ENCODE measurements at places on chromosomes 6 and 20. TPM values are rescaled to one million over a fixed set of nuclear protein-coding genes. Genes with fewer than 3 reads are reported as not detected.

CALHM4 gene
- polyA plus RNA-seq = 1.4 TPM

- no peak for DNase-seq
Observed at GRCh38 chr20:45037050-45037449, 63.9 kb downstream of the KCNS1 start.

GRCh38 chr6:154885214-154885613 lies 109.9 kb upstream of the TIAM2 start:
- DNase-seq = no peak

SLC2A10 gene
- 16.6 TPM for polyA plus RNA-seq

SALL4 gene
- polyA plus RNA-seq = 16.3 TPM

GRCh38 chr20:58308680-58309527 lies 611 bp upstream of the RAB22A start:
- peak; percentile 34 for DNase-seq

PPP1R3G gene
- polyA plus RNA-seq = 1.8 TPM

DNA sequence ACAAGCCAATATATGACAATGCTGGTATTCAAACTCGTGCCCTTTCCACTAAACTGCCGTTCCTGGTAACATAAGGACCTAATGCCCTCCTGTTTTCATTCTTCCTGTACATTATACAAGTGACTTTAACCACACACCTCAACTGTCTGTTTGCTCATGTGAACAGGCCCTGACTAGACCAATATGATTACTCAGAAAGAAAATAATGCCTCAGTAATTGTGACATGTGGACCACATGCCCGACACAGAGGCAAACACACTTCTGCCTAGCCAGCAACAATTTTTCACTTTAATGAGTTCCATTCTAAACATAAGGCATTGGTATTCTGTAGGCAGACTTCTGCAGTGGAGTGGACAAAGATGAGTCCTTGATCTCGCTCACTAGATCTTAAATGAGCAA lies 30.0 kb downstream of the SLC22A16 start:
- DNase-seq = no peak

DNA sequence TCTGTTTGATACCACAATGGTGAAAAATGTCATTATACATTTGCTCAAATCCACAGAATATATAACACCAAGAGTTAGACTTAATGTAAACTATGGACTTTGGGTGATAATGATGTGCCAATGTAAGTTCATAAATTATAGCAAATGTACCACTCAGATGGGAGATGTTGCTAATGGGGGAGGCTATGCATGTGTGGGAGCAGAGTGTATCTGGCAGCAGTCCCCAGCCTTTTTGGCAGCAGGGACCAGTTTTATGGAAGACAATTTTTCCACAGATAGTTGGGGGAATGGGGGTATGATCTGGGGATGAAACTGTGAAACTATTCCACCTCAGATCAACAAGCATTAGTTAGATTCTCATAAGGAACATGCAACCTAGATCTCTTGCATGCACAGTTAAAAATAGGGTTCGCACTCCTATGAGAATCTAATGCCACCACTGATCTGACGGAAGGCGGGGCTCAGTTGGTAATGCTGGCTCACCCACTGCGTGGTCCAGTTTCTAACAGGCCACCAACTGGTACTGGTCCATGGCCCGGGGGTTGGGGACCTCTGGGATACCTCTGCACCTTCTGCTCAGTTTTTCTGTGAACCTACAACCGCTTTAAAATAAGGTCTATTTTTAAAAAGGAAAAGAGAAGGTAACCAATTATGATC lies 8.0 kb downstream of the HLA-DQA1 start:
- no peak for DNase-seq

EZR gene
- polyA plus RNA-seq = 249 TPM

DNA sequence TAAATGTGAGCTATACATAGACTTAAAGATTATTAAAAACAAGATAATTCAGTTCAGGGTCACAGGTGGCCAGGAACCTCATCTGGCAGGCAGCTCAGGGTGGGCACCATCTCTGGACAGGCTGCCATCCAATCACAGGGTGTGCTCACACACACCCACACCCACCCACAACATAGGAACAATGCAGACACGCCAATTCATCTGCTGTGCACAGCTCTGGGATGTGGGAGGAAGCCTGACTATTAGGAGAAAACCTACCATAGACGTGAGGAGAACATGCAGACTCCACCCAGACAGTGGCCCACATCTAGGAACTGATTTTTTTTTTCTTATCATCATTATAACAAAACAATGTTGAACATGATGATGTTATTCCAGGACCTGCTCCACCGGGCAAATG lies 286.7 kb downstream of the PRL start:
- DNase-seq = no peak

C6orf58 gene
- polyA plus RNA-seq = 1.2 TPM

TP53TG5 gene
- 2.0 TPM for polyA plus RNA-seq

GRCh38 chr6:6696867-6697531 lies 108.5 kb downstream of the LY86 start:
- DNase-seq = peak; percentile 81

GRCh38 chr20:58634521-58635278 lies 16.4 kb upstream of the STX16 start:
- peak; percentile 68 for DNase-seq

DNA sequence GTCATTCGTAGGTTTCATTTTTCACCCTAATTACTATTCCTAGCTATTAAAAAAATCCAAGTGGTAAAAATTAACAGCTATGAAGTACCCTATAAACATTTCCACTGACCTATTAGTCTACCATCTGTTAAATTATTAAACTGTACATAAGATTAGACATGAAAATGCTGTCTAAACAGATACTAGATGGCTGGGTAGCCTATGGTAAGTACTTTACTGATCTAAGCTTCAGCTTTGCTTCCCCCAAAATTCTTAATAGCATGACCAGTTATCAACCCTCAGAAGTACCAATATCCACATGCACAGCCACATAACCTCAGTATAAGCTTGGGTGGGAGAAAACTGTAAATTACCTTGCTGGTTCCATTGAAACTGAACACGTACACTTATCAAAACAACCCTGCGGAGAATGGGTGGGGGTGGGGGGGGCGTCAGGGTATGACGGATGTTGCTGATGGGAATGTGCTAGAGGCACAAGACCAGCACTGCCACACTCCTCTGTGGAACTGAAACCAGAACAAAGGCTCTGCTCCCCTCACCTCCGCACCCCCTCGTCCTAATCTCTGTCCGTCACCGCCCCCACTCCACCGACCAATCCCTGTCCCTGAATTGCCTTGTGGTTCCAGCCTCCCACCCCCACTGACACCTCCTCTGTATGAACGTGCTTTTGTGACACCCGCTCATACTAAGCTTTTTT lies 45.3 kb downstream of the B4GALT5 start:
- DNase-seq = no peak

DNA sequence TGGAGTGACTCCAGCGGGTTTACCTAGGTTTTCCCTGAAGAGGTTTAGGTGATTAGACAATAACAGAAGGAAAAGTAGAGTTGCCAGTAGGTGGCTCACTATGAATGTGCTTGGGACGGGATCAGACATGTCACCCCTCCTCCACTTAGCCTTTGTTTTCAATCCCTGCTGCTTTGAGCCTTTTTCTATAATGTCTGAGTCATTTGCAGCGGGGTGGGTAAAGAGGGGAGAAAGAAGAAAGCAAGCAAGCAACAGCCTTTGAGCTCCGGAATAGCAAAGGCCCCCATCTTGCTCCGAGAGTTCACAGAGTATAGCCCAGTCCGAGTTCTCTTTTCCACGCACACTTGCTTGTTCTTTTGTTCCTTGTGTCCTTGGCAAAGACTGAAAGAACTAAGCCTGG lies 129.1 kb downstream of the PACRG start:
- peak; percentile 86 for DNase-seq

- DNase-seq = no peak
Observed at GRCh38 chr6:159456349-159456748, 236.7 kb downstream of the SOD2 start.

DNA sequence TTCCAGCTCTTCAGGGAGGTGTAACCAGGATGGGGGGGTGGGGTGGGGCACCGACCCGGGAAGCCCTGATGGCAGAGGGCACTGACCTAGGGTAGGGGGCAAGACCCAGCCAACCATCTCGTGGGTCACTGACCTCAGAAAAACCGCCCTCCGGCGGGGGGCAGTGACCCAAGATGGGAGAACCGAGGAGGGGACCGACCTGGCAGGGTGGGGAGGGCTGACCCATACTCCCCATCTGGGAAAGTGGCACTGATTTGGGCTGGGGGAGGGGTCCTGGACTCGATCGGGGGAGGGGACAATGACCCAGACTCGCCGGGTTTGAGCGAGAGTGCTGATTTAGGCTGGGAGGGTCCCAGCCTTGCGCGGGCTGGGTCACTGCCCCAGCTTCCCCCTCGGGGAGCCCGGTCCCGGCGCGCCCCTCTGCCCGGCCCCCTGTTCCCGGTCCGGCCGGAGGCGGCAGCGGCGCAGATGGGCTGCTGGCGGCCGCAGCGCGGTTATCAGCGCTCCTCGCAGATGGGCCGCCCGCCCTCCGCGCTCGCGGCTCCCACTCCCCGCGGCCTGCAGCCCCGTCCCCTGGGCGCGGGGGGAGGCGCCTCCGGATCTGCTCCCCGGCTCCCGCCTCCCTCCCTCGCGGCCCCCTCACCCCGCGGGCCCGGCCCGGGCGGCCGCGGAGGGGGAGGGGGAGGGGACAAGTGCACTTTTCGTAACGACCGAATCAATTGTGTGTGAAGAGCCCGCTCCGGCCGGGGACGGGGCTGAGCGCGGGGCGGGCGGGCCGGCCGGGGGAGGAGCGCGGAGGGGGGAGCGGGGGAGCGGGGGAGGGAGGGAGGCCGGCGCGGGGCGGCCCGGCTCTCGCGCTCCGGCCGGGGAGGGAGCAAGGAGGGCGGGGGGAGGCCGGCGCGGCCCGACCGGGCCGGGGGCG lies 2.2 kb downstream of the NOL4L start:
- no peak for DNase-seq

OR2J3 gene
- polyA plus RNA-seq = not detected

GRCh38 chr6:12010635-12011275 lies 1.4 kb upstream of the HIVEP1 start:
- DNase-seq = no peak

- no peak for DNase-seq
Observed at GRCh38 chr6:43032326-43032725, 10.9 kb downstream of the RRP36 start.

DNA sequence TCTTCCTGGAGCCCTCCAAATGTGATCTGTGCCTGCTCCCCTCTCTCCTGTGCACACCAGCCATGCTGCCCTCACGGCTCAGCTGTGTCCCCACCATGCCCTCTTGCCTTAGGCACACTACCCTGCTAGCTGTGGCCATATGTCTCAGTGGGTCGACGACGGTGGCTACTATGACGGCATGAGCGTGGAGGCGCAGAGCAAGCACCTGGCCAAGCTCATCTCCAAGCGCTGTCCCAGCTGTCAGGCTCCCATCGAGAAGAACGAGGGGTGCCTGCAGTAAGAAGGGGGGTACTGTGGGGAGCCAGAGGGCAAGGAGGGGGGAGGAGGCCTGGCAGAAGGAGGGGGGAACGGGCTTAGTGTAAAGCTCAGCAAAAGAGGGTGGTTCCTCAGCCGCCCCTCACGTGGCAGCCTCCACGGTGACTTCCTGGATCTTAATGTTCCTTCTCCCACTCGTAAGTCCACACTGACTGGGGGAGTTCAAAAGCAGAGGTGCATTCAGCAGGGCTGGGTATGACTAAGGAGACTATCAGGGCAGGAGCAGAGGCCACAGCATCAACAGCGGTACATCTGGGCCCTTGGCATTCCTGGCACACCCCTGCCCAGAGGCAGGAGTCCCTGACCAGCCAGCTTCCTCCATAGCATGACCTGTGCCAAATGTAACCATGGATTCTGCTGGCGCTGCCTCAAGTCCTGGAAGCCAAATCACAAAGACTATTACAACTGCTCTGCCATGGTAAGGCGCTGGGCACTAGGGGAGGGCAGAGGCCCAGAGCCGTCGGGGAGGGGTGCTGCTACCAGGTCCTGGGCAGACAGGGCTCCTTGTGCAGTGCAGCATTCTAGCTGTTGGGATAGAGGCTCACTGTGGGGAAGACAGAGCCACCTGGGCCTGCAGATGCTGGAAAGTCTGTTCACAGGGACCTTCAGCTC lies 8.0 kb downstream of the DNPH1 start:
- DNase-seq = no peak

DNA sequence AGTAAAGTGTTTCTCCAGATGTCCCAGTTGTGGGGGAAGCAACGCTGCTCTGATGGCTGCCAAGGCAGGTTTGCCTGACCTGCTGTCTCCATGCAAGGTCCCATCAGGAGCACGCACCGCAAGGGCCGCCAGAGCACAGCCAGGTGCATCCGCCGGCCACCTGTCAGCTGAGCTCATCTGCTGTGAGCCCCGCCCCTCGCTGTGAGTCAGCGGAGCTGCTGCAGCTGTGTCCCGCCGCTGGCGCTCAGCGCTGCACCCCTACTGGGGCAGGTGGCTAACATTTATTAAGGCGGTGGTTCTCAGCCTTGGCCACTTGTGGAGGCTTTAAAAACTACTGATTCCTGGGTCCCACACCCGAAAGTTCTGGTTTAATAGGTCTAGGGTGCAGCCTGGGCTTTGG lies 225.7 kb downstream of the UST start:
- no peak for DNase-seq

- DNase-seq = no peak
Observed at GRCh38 chr20:49691818-49692568, 21.7 kb downstream of the B4GALT5 start.

DNA sequence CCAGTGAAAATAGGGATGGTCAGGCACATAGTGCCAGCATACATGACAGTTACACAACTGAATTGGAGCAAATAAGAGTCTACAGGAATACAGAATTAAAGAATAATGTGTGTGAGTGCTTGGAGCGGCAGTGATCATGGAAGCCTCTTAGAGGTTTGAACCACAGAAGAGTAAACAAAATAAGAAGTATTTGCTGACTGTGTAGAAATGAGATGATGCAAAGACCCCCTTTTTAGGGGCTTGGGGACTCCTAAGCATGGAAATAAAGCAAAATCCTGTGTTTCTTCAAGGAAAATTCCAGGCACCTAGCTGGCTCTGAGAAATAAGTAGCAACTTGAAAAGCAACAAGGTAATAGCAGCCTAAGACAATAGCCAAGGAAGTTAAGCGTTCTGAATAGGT lies 6.8 kb downstream of the OR2H2 start:
- no peak for DNase-seq

GRCh38 chr6:17200395-17200794 lies 80.8 kb upstream of the RBM24 start:
- DNase-seq = no peak

GRCh38 chr6:152265651-152266050 lies 371.5 kb downstream of the SYNE1 start:
- DNase-seq = no peak

DNA sequence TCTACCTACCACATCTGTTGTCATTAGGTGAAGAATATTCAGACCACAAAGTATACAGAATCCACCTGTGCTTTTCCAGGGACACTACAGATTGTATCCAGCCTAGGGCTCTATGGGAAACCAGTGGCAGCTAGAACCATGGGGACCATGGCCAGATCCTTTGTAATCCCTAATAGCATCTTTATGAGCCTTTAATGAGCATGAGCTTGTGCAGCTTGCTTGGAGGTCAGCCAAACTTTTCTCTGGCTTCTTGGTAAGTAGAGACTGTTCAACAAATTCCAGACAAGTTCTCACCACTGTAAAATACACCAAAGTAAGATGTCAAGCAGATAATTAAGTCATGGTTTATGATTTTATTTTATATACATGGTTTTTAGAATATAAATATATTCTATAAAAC lies 301.6 kb upstream of the ADGRB3 start:
- DNase-seq = no peak

Measured in left kidney (tissue), 8 donors.